CD4-positive, alpha-beta T cell treated with Interferon alpha-2 for 1 hour (primary cell): ENCODE measurements at places on chromosomes 4 and X.
A peak's percentile ranks its signal among the peaks of the same experiment; 100 is the strongest.

DNA sequence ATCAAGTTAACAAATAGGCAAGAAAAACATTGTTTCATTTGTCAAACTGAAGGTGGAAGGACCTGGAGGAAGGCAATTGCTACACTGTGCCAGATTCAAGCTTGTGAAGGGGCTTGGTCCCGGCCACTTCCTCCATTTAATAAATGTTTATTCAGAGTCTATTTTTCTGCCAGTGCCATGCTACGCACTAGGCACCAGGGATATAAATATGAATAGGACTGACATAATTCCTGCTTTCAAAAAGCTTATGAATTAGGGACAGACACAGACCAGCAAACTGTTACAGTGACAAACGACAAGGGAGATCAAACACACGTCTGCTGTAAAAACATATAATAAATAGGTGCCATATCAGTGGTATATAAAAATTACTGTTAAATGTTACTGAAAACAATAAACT is 571 bp downstream of the TLR6 start:
- DNase-seq: peak; percentile 16

DNA sequence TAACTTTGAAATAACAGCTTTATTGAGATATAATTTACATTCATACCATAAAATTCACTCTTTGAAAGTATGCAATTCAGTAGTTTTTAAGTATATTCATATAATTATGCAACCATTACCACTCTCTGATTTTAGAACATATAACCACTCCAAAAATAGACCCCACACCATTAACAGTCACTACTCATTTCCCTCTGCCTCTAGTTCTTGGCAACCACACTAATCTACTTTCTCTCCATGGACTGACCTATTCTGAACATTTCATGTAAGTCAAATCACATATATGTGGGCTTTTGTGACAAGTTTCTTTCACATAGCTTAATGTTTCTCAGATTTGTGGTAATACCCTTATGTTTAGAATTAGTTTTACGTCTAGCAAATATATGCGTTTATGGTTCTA is 19.5 kb upstream of the GLRA3 start:
- DNase-seq: no peak

DNA sequence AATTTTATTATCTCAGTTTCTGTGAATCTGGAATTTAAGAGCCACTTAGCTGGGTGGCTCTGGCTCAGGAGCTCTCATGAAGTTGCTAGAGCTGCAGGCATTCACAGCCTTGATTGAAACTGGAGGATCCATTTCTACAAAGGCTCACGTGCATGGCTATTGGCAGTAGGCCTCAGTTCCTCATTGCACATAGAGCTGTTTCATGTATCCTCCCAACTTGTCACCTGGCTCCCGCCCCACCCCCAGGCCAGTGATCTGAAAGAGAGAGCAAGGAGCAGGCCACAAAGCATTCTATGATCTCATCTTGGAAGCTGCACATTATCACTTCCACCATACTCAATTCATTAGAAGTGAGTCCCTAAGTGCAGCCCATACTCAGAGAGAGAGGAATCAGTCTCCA is 18.5 kb upstream of the AP1AR start:
- DNase-seq: no peak

- no peak for DNase-seq
Observed at GRCh38 chr4:81688085-81688484, 216.4 kb upstream of the RASGEF1B start.

GRCh38 chr4:115113506-115114106 is at the start of gene NDST4:
NDST4 (minus strand) TSS chr4:115113620; CDS start chr4:115077036, 36,584 bp downstream.
- no peak for DNase-seq

DNA sequence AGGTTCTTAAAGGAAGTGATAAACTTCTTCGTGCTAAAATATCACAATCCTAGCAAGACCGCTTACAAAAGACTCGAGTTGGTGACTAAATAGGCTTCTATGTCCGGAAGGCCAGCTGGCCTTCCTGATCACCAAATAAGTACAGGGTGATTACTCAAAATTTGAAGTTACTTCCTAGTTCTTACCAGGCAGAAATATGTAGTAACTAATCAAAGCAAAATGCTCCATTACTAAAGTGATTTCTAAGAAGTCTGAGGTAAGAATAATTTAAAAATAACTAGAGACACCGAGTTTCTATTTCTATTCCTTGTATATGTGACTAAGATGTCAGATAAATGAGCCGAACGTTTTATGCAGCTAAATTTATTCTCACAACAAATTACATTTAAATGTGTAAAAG is 62.2 kb downstream of the NSUN7 start:
- DNase-seq: peak; percentile 44

DNA sequence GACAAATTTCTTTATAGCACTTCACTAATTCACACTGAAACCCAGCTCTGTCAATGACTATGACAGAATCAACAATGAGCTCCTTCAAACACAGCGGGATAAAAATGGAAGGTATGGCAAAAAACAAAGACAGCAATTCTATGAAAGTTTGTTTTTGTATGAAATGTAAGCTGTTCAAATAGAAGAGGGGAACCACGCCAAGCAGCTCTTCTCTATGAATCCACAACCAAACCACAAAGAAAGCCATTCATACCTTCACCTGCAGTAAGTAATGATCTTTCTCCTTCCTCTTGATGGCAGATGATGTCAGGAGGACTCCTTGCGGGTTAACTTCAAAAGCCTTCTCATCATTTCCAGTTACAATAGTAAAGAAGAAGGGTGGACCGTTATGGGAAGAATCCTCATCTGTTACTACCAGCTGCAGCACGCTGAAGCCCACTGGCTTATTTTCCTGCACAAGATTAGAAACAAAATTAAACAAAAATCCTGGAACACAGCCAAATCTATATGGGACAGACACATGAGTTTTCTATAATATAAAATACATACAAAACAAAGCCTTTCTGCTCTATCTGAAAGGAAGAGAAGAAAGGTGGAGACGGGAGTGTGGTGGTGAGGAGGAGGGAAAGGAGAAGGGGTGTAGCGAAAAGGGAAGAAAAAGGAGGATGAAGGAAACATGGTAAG is 48.9 kb upstream of the MTNR1A start:
- DNase-seq: no peak
